ENCODE measurements at places on chromosomes 3 and 15.
A peak's percentile ranks its signal among the peaks of the same experiment; 100 is the strongest.

- no peaks in the 10 kb centered on the region for H3K27me3 ChIP-seq
- DNase-seq: peak; percentile 48
- peak overlapping the region; percentile 55 for H3K4me3 ChIP-seq
- H3K27ac ChIP-seq: peak overlapping the region; percentile 92
These were observed 2.3 kb downstream of the FBXL22 start for GRCh38 chr15:63599401-63600000.

- no peak for DNase-seq
- H3K4me1 ChIP-seq: peaks cover 3% of the 10 kb centered on the region
- H3K36me3 ChIP-seq: no peaks in the 10 kb centered on the region
- H3K27ac ChIP-seq: no peak overlapping the region
- H3K27me3 ChIP-seq: no peaks in the 10 kb centered on the region
- H3K4me3 ChIP-seq: no peak overlapping the region
These were observed 43.3 kb downstream of the LSM3 start for GRCh38 chr3:14221902-14222301.

DNA sequence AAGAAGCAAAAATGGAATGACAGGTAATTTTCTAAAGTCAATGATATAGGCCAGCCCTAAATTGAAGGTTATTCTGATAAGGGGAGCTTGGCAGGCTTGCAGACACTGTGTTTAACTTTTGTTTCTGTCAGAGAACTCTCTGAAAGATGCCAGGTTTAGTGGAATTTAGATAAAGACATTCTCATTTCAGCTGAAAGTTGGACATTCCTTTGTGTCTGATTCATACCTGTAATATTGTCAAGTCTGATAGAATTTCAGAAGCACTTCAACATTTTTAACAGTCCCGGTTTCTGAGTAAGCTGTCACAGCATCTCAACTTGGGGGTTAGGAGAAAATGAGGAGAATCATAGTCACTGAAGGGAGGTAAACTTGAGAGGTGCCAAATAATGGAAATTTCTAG is 84.0 kb downstream of the DIPK2A start:
- H3K4me1 ChIP-seq: no peaks in the 10 kb centered on the region
- no peak overlapping the region for H3K4me3 ChIP-seq
- no peaks in the 10 kb centered on the region for H3K27me3 ChIP-seq
- H3K27ac ChIP-seq: no peak overlapping the region

DNA sequence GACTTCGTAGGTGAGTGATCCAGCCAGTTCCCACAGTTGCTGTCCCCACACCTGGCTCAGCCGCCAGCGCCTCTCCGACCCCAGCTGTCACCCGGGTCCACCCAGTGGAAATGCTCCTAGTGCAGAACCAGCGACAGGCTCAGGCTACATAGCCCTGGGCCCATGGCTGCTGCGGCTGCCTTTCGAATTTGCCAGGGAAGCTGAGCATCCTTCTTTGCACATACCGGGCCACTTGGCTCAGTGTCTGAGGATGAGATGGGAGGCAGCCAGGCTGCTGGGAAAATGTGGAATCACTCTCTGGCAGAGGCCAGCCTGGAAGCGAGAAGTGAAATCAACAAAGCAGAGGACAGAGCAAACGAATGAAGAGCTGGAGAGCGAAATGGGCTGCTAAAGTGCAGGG is 80.1 kb downstream of the ST8SIA2 start:
- peak; percentile 83 for DNase-seq
- peaks cover 4% of the 10 kb centered on the region for H3K27me3 ChIP-seq
- no peak overlapping the region for H3K4me3 ChIP-seq
- no peaks in the 10 kb centered on the region for H3K36me3 ChIP-seq
- H3K4me1 ChIP-seq: peaks cover 3% of the 10 kb centered on the region

GRCh38 chr15:22961762-22962161 is 18.4 kb downstream of the CYFIP1 start:
- peak; percentile 56 for DNase-seq
- H3K36me3 ChIP-seq: no peaks in the 10 kb centered on the region
- H3K27me3 ChIP-seq: no peaks in the 10 kb centered on the region
- peaks cover 36% of the 10 kb centered on the region for H3K4me1 ChIP-seq
- H3K27ac ChIP-seq: peak overlapping the region; percentile 22
- no peak overlapping the region for H3K4me3 ChIP-seq

- H3K36me3 ChIP-seq: no peaks in the 10 kb centered on the region
- H3K4me3 ChIP-seq: no peak overlapping the region
- no peak overlapping the region for H3K27ac ChIP-seq
- peaks cover 4% of the 10 kb centered on the region for H3K27me3 ChIP-seq
- peaks cover 14% of the 10 kb centered on the region for H3K4me1 ChIP-seq
- DNase-seq: no peak
These were observed 530.8 kb downstream of the SHQ1 start for GRCh38 chr3:72317491-72317890.

- peaks cover 6% of the 10 kb centered on the region for H3K36me3 ChIP-seq
- H3K27ac ChIP-seq: no peak overlapping the region
- DNase-seq: no peak
- no peaks in the 10 kb centered on the region for H3K27me3 ChIP-seq
These were observed 20.2 kb downstream of the ATOSA start for GRCh38 chr15:52658955-52659354.

GRCh38 chr3:72996473-72997333 is at the start of gene PPP4R2:
Gene PPP4R2, plus strand, starts transcription at chr3:72996811. Its CDS starts 227 bp downstream, at chr3:72997038.
- peak within 1 kb of the TSS; percentile 95 for H3K4me3 ChIP-seq
- no peaks in the 10 kb centered on the region for H3K27me3 ChIP-seq
- peaks cover 9% of the 10 kb centered on the region for H3K4me1 ChIP-seq
- peaks cover 8% of the 10 kb centered on the region for H3K36me3 ChIP-seq
- H3K27ac ChIP-seq: peak within 1 kb of the TSS; percentile 98
- DNase-seq: peak; percentile 96

DNA sequence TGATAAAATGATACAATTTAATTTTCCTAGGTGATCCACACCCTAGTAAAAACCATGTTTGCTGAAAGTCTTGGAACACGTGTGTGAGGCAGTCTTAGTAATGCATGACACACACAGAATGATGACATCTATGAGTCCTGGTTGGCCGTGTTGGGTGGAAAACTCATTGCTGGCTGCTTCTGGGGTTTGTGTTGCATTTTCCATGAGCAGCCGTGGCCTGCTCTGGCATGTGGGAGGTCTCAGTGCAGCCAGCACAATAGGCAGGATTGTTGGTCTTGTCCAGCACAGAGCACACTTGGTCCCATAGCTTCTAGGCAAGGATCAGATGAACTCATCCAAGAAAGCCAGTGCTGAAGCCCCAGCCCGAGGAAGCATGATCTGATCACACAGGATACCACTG is 172.8 kb upstream of the UBE3A start:
- peaks cover 3% of the 10 kb centered on the region for H3K4me1 ChIP-seq
- no peak overlapping the region for H3K27ac ChIP-seq
- no peaks in the 10 kb centered on the region for H3K36me3 ChIP-seq
- H3K4me3 ChIP-seq: no peak overlapping the region
- no peaks in the 10 kb centered on the region for H3K27me3 ChIP-seq

DNA sequence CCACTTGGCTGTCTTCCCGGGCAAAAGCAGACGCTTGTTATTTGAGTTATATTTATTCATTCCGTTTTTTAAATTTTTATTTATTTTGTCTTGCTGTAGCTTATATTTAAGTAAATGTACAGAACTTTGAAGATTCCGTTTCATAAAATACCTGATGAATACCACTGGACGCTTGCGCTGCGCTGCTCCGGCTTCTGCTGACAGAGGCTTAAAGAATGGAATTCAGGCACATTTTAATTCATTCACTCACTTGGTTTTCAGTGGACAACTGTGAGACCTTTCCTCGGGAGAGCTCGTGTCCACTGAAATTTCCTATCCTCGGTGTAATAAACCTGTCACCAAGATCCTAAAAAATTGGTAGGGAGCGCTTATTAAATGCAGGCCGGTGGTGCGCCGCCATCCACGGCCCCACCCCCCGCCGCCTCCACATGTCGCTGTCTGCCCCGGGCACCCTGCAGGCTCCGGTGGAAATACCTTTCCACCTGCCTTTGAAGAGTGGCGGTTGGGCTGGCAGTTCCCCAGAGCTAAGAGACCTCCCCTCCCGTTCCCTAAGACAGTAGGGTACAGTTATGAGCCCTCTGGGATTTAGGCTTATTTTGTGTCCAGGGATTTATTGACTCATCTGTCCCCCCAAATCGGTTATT is 62.5 kb upstream of the UBE2E1 start:
- peaks cover 5% of the 10 kb centered on the region for H3K4me1 ChIP-seq
- H3K27me3 ChIP-seq: peaks cover 14% of the 10 kb centered on the region
- H3K27ac ChIP-seq: no peak overlapping the region

DNA sequence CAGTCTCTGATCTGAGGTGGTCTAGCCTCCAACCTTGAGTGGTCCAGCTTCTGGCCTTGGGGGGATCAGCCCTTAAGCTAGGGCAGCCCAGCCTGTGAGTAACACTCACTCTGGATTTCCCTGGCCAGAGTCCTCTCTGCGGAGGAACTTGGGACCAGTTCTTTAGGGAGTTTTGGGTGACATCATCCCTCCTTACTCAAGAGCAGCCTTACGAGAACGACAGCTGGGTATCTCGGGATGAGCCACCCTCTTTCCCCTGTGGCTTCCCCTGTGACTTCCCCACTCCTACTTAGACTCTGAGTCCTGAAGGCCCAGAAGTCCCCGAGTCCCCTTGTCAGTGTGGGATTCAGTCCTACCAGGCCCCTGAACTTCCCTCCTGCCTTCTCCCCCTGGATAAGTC is 10.2 kb upstream of the PLXND1 start:
- no peak overlapping the region for H3K4me3 ChIP-seq
- H3K4me1 ChIP-seq: peaks cover 66% of the 10 kb centered on the region
- no peaks in the 10 kb centered on the region for H3K36me3 ChIP-seq
- H3K27me3 ChIP-seq: no peaks in the 10 kb centered on the region
- no peak overlapping the region for H3K27ac ChIP-seq

DNA sequence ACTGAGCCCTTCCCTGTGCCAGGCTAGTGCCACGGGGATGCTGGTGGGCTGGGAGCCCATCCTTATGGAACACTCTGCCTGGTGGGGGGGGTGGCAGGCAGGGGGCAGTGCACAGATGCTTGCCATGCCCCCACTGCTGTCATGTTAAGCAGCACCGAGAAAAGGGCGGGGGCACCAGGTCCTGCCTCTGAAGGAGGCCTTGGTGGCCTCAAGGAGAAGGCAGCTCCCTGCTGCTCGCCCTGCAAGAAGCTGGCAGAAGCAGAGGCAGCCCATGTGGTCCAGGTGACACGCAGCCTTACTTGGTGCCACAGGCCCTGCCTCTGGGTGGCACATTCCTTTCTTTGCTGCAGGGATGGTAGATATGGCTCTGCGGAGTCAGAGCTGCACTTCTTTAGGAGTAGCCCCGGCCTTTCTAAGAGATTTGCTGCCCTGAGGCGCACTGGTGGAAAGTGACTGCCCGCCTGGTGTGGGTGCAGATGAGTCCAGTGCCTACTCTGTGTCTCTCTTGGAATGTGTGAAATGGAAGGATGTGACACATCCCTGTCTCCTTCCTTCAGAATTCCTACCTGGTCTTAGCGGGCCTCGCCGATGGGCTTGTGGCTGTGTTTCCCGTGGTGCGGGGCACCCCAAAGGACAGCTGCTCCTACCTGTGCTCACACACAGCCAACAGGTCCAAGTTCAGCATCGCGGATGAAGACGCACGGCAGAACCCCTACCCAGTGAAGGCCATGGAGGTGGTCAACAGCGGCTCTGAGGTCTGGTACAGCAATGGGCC is 145.8 kb downstream of the LRRK1 start:
- H3K27ac ChIP-seq: no peak overlapping the region
- H3K4me3 ChIP-seq: no peak overlapping the region
- H3K27me3 ChIP-seq: no peaks in the 10 kb centered on the region
- peaks cover 22% of the 10 kb centered on the region for H3K36me3 ChIP-seq

- H3K27ac ChIP-seq: no peak overlapping the region
- no peak for DNase-seq
- no peaks in the 10 kb centered on the region for H3K36me3 ChIP-seq
- H3K4me3 ChIP-seq: no peak overlapping the region
- H3K27me3 ChIP-seq: no peaks in the 10 kb centered on the region
- no peaks in the 10 kb centered on the region for H3K4me1 ChIP-seq
These were observed 359.3 kb downstream of the RORA start for GRCh38 chr15:60869851-60870250.

DNA sequence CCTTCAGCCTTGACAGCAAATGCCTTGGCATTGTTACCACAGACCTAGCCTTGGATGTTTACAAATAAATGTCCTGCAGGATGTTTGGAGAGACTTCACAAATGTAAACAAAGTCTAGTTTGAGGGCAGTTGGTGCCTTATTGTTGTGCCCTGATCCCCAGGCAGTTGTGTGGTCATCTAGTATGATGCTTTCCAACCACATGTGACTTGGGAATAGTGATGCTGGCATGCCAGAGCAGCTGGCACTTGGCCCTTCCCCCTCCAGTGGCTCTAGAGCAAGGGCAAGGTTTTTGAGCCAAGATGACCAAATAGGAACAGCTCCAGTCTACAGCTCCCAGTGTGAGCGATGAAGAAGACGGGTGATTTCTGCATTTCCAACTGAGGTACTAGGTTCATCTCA is 258.2 kb downstream of the ADAMTS17 start:
- no peaks in the 10 kb centered on the region for H3K4me1 ChIP-seq
- H3K27me3 ChIP-seq: no peaks in the 10 kb centered on the region
- H3K27ac ChIP-seq: no peak overlapping the region
- H3K4me3 ChIP-seq: no peak overlapping the region
- peak; percentile 59 for DNase-seq

- H3K27ac ChIP-seq: peak overlapping the region; percentile 13
- peak; percentile 24 for DNase-seq
- H3K4me3 ChIP-seq: no peak overlapping the region
- H3K27me3 ChIP-seq: peaks cover 17% of the 10 kb centered on the region
These were observed 1.7 kb downstream of the THSD4 start for GRCh38 chr15:71116942-71117341.

- no peak overlapping the region for H3K27ac ChIP-seq
- no peaks in the 10 kb centered on the region for H3K36me3 ChIP-seq
- no peak overlapping the region for H3K4me3 ChIP-seq
These were observed 2.2 kb downstream of the LTK start for GRCh38 chr15:41511331-41511898.

DNA sequence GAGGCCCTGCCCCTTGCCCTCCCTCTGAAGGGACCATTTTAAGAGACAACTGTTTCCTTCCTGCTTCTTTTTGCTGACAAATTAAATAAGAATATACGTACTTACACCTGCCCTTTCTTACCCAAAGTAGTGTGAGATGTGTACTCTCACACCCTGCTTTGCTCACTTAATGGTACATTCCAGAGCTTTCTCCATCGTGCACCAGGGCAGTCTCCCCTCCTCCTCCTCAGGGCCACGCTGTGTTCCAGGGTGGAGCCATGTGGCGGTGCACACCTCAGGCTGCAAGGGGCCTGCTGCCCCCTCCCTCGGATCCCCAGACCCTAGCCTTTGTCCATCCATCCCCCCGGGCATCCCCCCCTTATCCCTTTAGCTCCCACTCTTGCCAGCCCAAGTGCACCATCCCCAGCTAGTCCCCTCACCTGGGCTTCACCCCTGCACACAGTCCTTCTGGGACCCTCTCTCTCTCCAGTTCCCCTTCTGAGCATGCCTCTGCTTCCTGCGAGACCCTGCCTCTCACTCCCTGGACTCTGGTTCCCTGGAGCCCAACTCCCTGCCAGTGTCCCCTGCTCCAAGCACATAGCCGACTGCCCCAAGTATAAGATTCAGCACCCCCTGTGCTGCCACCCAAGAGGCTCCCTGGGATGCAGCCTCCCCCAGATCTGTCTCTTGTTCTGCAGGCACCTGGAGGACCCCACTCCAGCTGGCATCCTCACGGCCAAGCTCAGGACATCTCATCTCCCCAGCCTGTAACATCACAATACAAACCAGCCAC is 89.5 kb upstream of the IQSEC1 start:
- H3K27ac ChIP-seq: no peak overlapping the region
- no peaks in the 10 kb centered on the region for H3K36me3 ChIP-seq
- no peak overlapping the region for H3K4me3 ChIP-seq
- peaks cover 3% of the 10 kb centered on the region for H3K27me3 ChIP-seq
- no peak for DNase-seq

- H3K27me3 ChIP-seq: no peaks in the 10 kb centered on the region
- H3K4me1 ChIP-seq: no peaks in the 10 kb centered on the region
- no peak overlapping the region for H3K4me3 ChIP-seq
- no peak overlapping the region for H3K27ac ChIP-seq
These were observed 60.5 kb upstream of the MME start for GRCh38 chr3:155019575-155019974.
